Hematopoietic multipotent progenitor cell treated with erythropoietin and hydrocortisone succinate and interleukin-3 and kit ligand, for 17 days (in vitro differentiated cells): ENCODE measurements at places on chromosomes 3 and 15.
A peak's percentile ranks its signal among the peaks of the same experiment; 100 is the strongest.

DNA sequence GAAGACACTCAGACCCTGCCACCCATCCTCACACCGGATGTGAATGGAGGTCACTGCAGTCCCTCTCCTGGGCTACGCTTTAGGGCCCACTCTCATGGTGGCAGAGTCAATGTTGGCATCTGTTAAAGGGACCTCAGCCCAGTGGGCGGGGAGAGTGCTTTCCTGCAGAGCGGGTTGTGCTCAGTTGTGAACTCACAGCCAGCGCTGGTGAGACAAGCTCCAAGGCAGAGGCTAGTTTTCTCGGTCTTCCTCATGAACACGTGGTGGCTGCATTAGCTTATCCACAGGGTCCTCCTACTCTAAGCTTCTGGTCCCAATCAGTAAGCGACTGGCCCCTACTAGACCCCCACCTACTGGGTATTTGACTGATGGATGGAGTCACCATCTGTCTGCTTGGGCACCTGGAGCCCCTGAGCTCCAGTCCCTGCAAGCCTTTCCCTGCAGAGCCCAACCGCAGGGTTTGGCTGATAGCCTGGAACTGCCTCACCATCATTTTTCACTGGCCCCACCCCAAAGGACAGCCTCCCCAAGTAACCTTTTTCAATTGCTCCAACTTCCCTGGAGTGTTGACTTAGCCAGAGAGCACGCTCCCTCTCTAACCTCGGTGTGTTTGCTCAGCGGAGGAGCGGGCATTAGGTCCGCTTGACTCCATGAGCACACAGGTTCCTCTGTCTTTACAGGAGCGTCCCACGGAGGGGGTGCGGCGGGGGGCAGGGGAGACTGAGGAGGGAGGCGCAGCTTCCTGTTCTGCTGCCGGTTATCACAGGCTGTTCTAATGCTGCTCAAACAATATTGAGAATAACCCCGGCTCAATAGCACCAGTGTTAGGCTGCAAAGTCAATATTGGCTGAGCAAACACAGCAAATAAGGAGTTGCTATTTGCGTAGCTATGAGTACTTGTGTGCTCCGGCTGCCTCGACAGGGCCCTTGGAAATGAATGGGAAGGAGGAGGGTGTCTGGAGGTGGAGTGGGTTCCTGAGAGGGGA, 141.7 kb downstream of the RPLP1 start:
- DNase-seq, result peak; percentile 24

DNA sequence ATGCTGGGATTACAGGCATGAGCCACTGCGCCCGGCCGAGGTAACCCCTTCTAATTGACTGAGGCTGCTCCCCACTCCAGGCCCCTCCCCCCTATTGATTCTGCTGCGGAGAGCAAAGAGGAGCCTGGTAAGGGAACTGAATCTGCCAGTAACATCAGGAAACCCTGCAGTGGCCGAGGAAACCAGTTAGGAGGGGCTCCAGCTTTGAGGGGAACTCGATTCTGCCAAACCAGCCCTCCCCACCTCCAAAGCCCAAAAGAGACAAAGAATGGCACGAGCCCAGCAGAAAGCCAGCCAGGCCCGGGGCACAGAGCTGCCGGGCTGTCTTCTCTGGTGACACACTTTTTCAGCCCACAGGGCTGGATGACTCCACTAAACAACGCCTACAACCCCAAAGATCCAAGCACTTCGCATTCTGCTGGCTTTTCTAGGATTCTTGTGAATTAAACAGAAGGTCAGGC, 15.0 kb upstream of the ACAD9 start:
- no peak for DNase-seq

- no peak for DNase-seq
Observed at GRCh38 chr15:55394694-55395093, 13.5 kb downstream of the CCPG1 start.

DNA sequence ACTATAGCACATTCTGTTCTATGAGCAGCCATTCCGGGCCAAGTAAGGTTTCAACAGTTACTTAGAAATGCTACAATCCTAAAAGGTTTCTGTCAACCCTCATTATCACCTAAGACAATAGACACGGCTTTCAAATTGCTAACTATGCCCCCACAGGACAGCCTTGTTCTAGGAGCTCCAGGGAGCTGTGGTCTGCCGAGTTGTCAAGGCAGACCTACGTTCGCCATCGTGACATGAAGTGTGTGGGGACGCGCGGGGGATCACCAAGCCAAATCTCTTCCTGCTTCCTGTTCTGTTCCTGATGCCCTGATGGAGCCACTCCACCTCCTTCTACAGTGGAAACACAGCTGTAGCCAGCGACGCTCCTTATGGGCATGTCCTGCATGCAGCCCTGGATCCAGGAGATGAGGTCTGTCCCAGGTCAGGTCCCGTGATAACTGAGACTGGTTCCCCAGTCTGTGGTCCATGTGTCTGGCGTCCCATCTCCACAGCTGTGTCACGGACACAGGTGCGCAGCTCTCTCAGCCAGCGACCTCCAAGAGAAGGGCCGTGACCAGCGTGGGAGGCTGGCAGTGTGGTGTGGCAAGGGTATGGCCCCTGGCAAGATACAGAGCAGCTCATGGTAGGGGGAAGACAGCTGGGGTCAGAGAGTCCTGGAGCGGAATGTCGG, 82.8 kb downstream of the PCSK6 start:
- DNase-seq, result no peak

DNA sequence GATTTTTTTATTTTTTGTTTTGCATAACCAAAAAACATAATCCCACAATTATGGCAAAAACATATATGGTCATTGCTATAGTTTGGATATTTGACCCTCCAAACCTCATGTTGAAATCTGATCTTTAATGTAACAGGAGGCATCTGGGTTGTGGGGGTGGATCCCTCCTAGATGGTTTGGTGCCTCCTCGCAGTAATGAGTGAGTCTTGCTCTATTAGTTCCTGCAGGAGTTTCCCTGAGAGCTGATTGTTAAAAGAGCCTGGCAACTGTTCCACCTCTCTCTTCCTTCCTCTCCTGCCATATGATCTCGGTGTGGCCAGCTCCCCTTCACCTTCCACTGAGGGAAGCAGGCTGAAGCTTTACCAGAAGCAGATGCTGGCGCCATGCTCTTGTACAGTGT, 33.2 kb upstream of the TRIM59 start:
- DNase-seq, result no peak

DNA sequence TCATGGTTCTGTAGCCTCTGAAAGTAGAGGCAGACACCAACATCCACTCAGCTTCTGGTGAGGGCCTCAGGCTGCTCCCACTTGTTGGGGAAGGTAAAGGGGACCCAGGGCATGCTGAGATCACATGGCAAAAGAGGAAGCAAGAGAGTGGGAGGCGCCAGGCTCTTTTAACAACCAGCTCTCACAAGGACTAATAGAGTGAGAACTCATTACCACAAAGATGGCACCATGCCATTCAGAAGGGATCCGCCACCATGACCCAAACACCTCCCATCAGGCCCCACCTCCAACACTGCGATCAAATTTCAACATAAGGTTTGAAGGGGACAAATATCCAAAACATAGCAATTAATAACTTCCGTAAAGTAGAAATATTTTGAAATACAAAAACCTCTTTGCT, 192.3 kb downstream of the OCA2 start:
- no peak for DNase-seq

GRCh38 chr3:61832375-61833229, 271.2 kb downstream of the PTPRG start:
- DNase-seq, result no peak

- DNase-seq, result no peak
Observed at GRCh38 chr3:94304954-94305353, 242.1 kb downstream of the NSUN3 start.

- DNase-seq, result no peak
Observed at GRCh38 chr15:91813924-91814323, 39.6 kb upstream of the SLCO3A1 start.

GRCh38 chr3:192901435-192901834, 16.2 kb downstream of the MB21D2 start:
- DNase-seq, result no peak

GRCh38 chr3:187139126-187139894, at the start of gene RPL39L:
Gene RPL39L, minus strand, starts transcription at chr3:187139496. Its CDS starts 18,196 bp downstream, at chr3:187121300.
- peak; percentile 54 for DNase-seq

DNA sequence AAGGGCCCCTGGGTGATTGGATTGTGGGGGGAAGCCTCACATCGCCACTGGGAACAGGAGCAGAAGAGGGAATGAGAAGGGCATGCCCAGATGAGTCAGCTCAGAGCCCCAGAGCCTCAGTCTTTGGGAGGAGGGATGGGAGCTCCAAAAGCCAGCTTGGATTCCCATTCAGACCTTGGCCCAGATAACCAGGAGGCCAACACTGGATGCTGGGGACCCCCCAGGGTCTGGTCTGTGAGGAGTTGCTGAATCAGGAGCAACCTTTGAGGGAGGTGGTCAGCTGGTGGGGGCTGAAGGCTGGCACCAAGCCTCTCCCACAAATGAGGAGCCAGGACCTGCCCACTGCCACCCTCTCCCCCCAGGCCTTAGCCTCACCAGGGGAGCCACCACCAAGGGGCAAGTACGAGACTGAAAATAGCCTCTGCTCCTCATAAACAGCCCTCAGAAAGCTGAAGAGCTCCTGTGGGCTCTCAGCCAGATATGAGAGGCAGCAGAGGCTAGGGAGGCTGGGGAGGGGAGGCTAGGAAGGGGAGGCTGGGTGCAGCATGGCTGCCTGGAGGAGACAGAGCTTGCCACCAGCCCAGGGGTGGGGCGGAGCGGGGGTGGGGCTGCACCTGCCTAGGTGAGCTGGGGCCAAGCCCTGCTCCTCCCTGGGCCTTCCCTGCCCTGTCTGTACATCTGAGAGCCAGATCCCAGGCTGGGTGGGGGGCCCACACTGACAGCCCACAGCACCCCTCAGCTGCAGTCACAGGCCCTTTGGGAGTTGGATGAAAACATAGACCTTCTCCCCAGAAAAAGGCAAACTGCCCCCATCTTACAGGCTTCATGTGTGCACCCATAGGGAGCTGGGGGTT, 99.8 kb downstream of the SEC22A start:
- no peak for DNase-seq

DNA sequence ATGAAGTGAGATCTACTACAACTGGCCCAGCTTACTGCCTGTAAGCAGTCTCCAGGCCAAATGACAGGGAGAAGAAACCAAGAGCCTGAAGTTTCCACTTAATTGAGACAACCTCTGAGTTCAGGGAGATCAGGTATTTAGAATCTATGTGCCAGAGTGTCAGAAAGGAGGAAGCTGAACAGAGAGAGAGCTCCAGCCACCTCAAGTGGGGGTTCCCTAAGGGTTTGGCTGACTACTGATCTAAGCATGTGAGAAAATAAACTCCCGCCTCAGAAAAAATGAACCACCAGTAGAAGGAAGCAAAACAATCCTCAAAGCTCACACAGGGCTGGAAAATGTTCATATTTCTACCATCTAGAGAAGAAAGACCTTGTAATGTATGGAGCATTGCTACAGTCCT, 25.0 kb downstream of the ADAM10 start:
- no peak for DNase-seq

DNA sequence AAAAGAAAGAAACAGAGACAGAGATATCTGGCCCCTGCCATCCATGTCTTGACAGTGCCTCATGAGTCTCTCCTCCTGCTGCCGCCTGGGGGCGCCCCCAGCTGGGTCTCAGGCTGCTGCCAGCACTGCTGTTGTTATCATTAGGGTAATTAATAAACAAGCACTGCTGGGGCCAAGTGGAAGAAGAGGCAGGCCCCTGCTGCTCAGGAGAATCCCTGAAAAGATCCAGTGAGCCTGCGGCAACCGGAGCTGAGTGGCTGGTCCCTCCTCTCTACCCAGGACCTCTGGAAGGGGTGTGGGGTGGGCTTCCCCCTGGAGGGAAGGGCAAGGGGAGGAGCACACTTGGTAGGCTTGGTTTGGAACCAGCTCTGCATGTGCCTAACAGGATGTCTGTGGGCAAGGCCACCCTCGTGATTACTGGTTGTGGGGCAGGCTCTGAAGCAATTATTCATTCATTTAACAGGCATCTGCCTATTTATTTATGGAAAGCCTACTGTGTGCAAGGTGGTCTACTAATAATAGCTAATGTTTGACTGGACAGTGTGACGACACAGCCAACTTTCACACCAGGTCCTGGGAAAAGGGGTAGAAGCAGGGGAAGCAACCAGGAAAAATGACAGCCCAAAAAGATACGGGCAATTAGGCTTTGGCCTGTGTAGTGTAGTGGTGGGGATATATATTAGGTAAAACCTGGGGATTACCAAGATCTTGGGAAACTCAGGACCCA, 1.2 kb upstream of the TYRO3 start:
- peak; percentile 58 for DNase-seq

GRCh38 chr15:58758141-58758540, 8.6 kb upstream of the ADAM10 start:
- DNase-seq, result no peak

- DNase-seq, result no peak
Observed at GRCh38 chr3:40979962-40980361, 219.3 kb upstream of the CTNNB1 start.

- no peak for DNase-seq
Observed at GRCh38 chr3:159624616-159625015, 364.0 kb upstream of the IL12A start.

GRCh38 chr15:41622901-41623300, 37.3 kb upstream of the MGA start:
- no peak for DNase-seq

GRCh38 chr15:95196176-95196915, 965.0 kb downstream of the MCTP2 start:
- DNase-seq, result no peak

GRCh38 chr3:76532158-76532822, 507.6 kb upstream of the ROBO2 start:
- no peak for DNase-seq

GRCh38 chr15:60649845-60650548, 171.1 kb upstream of the ICE2 start:
- DNase-seq, result no peak

- no peak for DNase-seq
Observed at GRCh38 chr3:171784387-171784786, 25.9 kb downstream of the PLD1 start.

- no peak for DNase-seq
Observed at GRCh38 chr3:122066331-122067213, 11.4 kb downstream of the CD86 start.

- DNase-seq, result no peak
Observed at GRCh38 chr3:107892955-107893624, 197.7 kb downstream of the CD47 start.

DNA sequence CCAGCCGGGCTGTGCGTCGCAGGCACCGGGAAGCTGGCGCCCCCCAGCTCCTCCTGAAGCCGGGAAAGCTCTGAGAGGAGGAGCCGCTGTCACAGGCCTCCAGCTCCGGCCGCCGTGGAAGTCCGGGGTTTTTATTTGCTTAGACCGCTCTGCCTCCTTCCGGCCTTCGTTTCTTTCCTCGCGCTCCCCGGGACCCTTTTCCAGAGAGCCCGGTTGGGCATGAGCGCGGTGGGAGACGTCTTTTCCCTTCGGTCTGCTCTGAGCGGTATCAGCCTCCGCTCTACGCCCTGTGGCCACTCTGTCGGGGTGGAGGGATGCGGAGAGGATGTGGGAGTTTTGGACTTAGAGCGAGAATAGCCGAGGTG, 559 bp downstream of the SENP5 start:
- no peak for DNase-seq

DNA sequence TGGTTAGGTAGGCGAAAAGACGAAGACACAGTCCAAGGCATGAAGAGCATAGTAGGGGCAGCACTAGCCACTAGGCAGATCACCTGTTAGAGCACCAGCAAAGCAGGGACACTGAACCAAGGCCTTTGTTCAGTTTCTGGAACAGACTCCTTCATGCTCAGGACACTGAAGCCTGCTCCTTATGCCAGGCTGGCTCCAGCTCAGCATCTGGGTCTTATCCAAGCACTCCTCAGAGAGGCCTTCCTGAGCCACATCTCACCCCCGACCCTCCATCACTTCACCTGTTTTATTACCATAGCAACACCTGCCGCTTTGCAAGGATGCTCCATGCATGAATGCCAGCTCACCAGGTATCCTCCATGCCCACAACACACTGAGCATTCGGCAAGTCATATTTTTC, 206.3 kb upstream of the CHRNA7 start:
- no peak for DNase-seq

- no peak for DNase-seq
Observed at GRCh38 chr15:37246065-37246464, 145.7 kb upstream of the MEIS2 start.
